ENCODE measurements at places on chromosomes 11 and 22.

DNA sequence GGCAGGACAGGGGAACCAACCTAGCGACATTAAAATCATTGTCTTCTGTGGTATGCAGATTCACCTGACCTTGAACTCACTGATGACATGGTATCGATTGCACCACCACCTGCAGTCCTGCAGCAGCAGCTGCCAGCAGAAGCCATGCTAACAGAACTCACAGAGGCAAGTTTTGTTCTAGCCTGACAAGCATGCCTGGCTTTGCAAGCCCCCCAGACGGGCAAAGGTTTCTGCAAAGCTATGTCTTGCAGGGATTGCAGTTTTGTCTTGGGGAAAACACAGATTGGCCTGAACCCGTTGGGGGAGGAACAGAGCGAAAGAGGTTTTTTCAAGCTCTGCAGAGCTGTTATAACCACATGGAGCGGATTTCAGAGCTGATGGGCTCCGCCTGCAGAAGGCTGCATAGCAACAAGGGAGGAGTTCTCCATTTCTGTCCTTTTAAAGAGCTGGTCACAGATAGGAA lies 221.0 kb downstream of the HIPK3 start:
- DNase-seq = no peak

GRCh38 chr11:2958251-2958650 lies 29.0 kb upstream of the PHLDA2 start:
- no peak for DNase-seq

GRCh38 chr11:12077535-12078280 lies 32.7 kb upstream of the MICAL2 start:
- DNase-seq = no peak

GRCh38 chr11:73539506-73540084 lies 58.3 kb downstream of the FAM168A start:
- DNase-seq = no peak

DNA sequence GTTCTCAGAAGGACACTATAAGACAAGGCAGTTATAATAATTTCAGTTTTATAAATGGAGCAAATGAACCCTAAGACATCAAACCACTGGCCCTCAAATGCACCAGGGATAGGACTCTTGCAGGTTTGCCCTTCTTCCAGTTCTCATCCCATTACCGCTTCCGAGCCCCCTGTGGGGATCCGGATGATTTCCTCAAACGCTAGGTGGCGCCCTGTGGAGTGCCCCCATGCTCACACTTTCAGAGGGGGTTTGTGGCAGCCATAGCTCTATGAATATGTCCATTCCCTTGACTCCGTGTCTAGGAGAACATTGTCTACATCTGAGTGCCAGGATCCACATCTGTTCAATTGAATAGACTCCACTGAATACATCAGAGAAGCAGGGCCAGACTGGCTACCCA lies 816.3 kb downstream of the NTM start:
- no peak for DNase-seq

DNA sequence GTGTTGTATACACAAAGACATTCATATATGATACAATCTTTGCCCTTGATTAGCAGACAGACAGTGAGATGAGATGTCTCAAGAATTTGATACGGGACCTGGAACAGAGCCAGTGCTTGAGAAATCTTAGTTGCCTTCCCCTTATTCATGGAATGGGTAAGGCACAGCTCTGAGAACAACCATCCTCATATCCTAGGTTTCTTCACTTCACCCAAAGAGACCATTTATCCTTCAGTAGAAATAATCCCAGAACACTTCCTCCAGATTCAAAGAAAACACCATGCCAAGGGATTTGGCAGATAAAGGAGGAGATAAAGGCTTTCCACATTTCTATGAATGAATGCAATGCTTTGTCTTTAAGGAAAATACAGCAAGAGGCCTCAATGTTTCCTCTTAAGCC lies 8.8 kb upstream of the IZUMO1R start:
- no peak for DNase-seq

GRCh38 chr22:47678048-47678447 lies 915.6 kb downstream of the TBC1D22A start:
- no peak for DNase-seq

DNA sequence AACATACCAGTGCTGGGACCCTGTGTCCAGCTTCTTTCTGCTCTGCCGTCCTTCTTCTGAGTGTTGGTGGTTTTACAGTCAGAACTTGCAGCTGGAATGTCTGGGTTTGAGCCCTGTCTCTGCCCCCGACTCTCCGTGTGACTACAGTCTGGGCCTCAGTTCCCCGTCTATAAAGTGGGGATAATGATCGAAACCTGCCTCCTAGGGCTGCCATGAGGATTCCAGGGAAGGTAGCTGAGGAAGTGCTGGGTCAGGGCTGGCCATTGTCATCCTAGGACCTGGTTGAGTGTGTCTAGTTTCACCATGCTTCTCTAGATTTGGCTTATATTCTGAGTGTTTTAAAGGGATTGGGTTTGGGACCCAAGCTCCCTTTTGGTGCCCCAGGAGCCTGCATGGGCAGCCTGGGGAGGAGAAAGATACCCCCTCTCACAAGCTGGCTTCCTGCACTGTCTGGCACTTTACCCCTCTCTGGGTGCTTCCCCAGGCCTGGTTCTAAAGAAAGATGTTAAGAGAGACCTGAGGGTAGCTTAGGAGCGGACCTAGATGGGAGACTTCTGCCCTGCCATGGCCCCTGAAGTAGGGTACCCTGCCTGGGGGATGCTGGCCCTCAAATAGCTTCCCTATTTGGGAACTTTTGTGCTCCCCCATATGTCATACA lies 49.9 kb downstream of the TSPAN18 start:
- no peak for DNase-seq

DNA sequence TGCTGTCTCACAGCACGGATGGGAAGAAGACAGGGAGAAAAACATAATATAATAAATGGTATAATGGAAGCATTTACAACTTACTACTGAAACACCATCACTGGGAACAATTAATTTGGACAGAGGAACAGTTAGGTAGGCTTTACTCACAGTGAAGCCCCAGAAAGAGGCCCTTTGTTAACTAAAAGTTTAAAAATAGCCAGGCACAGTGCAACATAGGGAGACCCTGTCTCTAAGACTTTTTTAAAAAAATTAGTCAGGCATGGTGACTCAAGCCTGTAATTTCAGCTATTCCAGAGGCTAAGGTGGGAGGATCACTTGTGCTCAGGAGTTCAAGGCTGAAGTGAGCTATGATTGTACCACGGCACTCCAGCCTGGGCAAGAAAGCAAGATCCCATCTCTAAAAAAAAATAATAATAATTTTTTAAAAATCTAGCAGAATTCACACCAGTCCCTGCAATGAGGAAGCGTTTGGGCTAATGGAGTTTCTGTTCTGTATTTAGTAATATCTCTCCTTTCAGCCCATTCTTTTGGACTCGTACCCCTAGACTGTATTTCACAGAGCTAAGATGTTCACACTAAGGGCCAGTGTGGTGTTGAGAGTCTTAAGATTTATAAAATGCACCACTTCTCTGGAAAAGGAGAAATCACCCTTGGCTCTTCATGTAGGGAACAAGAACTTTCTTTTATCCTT lies 275.5 kb downstream of the SOX6 start:
- DNase-seq = no peak

GRCh38 chr11:70252844-70253243 lies 17.6 kb upstream of the PPFIA1 start:
- DNase-seq = no peak

DNA sequence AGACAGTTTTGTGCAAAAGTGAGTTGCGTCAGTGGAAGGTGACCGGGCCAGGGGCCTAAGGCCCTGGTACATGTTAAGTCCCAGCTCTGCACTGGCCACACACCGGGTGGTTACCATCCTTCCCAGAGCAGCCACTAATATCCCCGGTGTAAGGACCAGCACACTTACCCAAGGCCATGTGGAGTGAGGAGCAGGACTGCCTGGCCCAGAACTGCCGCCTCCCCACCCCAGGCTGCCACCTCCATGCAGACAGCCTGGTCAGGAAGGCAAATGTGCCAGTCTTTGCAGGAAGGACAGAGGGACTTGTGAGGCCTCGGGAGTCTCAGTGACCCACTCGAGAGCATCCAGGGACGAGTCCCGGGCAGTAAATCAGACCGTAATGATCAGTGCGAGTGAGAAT lies 102.9 kb downstream of the MORC2 start:
- DNase-seq = no peak

- no peak for DNase-seq
These were observed 306.8 kb downstream of the CNTN5 start for GRCh38 chr11:99327527-99327926.

DNA sequence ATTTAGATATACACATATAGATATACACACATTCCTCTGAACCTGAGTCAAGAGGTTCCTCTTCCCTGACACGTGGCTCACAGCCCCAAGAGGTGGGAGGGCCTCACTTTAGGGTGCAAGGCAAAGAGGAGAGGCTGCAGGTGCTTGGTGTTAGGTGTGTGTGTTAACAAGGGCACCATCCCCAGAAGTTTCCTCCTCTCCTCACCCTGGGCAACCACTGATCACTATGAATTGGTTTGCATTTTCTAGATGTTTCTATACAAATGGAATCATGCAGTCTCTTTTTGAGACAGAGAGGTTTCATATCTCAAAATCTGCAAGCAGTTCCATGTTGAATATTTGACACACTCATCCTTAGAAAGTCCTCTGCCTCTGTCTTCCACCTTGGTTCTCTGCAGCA lies 120.9 kb upstream of the NECTIN1 start:
- no peak for DNase-seq

- DNase-seq = no peak
These were observed 10.5 kb downstream of the NIPSNAP1 start for GRCh38 chr22:29570456-29570855.

GRCh38 chr11:77101043-77101537 lies 1.6 kb upstream of the OMP start:
- no peak for DNase-seq

DNA sequence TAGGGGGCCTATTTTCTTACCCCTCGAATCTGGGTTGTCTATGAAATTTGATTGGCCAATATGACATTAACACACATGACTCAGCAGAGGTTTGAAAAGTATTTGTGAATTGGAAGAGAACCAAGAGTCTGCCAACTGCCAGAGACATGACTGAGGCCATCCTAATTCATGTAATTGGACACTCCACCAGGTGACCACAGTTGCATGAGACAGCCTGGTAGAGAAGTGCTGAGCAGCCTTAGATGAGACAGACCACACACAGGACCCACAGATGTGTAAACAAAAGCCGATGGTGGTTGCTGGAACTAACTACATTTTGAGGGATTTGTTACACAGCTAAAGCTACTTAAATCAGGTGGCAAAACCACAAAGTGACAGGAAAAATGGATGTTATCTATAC lies 855 bp upstream of the MS4A5 start:
- no peak for DNase-seq

DNA sequence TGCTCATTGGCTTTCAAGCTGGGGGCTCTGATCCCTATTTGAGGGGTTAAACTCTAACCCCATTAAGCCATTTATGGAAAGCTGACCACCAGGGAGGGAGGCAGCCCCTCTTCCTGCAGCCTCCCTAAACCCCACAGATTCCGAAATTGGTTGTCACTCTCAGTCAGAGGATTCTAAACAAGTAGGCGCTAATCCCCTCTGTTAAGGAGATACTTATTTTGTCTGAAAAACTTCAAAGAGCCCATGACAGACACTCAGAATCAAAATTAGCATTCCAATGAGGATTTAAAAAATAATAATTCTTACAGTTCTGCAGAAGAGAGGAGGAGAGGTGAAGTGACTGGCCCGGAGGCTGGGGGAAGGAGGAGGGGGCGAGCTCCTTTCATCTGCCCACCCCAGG lies 69.7 kb upstream of the LMO1 start:
- no peak for DNase-seq

DNA sequence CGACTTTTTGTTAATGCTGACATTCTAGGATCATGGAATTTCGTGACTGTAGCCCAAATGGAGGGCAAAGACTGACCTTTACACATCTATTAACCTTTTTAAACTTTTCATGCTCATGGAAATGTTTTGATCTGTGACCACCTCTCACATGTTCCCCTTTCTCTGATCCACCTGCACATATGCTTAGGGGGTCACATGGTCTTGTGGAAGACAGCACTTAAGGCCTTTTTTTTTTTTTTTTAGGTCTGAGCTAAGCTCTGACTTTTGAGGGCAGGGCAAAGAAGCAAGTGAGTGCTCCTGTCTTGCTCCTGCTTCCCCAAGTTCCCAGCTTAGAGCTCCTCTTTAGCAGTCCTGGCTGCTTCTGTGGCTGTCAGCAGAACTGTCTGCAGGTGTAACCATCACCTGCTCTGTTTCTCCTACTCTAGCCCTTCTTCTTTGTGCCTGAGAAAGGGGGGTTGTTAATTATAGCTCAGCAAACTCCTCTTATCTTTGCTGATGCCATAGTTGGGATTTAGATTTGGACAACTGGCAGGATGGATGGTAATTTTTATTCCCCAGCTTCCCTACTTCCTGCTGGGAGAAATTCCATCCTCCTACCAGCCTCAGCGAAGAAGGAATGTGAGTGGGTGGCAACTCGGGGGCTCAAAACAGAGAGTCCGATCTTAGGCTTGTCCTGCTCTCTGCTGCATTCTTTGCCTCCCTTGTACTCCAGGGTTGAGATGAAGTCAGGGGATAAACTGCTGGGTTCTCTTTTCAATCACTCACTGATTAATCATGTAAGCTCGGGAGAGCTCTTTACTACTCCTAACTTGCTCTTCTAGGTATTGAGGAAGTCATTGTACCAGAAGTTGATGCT lies 64.4 kb downstream of the GRAMD1B start:
- no peak for DNase-seq

DNA sequence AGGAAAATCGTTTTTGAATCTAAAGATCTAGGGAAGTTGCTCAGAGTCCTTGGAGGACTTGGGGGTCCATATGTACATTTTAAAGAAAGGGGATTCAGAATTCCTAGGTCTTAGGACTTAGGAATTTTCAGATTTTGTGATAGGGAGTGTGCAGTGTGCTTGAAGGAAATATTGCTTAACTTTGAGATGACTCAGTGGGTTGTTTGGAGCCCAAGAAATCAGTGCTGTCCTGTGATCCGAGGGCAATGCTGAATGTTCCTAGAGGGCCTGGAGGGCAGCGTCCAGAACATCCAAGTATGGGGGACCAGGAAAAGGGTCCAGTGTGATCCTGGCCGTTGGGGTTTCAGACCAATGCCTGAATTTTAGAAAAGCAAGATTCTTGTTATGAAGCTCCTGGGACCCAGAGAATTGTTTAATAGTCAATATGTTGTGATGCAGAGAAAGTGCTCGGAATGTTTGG lies 3.1 kb upstream of the IGF2 start:
- DNase-seq = no peak

DNA sequence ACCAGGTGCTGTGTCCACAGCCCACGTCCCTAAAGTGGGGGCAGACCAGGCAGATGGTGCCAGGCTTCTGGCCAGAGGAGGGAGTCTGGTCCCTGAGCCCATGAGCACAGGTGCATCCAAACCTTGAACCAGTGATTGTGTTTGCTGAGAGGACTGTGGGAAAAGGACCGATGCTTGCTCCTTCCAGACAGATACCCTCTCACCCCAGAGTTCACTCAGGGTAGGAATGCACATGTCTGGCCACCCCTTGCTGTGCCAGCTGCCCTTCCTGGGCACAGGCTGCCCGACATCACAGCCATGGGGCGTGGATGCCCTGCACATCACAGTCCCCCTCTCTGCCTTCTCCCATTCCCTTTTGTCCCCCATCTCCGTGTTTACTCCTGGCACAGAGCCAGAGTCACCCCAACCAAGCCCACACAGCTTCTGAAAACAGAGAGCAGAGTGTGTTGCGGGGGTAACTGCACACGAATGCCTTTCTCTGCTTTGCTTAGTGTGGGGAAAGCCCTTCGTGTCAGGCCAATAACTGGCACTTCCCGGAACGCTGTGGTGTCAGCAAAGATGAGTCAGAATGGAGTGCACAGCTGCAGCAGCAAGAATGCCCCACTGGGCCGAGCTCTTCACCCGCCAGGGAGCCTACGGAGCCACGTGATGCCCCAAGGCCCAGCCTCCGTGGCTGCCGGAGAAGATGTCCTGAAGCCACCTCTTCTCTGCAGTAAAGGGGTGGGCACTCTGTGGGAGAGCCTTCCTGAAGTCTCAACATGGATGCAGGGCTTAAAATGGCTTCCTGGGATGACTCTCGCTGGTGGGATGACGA lies 7.6 kb downstream of the CARS1 start:
- DNase-seq = peak; percentile 75
